ENCODE measurements at places on chromosomes 1 and 21.

DNA sequence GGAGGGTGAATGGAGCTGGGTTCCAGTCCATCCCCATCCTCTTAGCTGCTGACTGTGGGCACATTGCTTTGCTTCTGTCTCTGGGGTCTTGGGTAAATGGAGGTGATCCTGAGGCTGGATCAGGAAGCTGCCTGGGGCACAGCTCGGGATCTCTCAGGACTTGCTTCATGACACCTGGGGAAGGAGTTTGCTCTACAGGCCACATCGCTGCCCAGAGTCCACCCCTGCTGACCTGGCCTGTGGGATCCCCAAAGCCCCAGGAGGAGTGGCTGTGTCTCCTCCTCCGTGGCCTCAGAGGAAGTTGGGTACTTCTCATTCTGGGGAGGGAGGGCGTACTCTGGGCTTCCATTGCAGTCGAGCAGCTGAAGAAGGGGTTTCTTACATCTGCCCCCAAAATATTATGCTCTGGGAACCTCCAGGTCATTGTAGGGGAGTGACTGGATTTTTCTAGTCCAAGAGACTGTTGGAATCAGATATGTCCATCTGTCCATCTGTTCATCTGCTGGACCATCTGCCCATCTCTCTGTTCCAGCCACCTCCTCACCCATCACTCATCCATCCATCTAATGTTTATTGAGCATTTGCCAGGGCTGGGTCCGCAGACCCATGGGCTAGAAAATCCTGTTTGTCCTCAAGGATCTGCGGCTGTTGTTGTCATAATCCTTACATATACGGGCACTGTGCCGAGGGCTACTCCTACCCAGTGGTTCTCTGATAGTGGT, 45.9 kb downstream of the ARHGEF10L start:
- no peak for DNase-seq

DNA sequence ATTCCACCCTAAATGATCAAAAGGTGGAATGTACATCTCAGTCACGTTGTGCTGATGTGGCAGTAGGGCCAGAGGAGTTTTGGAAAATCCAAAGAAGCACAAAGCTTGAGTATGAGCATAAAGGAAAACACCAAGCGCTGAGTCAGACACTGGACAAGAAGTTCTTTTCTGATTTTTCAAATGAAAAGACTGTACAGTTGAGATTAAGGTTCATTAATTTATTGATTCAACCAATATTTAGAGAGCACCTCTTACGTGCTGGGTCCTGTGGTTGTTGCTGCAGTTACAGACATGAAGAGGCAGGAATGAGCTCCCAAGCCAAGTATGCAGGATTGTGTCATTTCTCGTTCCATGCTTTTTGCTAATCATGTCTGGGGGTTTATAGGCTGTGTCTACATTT, 28.9 kb upstream of the APP start:
- DNase-seq: no peak

DNA sequence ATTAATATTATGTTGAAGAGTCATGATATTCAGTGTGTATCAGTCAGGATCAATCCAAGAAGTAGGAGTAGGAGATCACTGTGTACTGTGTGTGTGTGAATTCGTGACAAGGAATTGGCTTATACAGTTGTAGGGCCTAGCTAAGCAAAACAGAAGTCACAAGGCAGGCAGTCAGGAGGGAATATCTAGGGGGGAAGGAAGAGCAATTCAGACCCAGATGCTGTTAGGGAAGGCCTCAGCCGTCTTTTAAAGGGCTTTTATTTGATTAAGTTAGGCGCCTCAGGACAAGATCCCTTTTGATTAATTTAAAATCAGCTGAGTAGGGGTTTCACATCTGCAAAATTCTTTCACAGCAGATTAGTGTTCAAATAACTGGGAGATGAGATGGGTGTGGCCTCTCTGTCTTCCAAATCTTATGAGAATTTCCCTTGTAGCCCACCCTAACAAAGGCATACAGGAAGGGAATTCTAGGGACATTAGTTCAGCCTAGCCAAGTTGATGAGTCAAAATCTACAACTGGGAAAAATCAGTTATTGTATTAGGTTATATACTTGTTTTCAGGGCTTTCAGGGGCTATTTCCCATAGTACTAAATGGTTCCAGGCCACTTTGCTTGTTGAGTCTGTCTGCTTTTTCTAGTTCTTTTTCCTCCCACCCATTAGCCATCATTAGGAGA, 47.4 kb downstream of the ALG6 start:
- no peak for DNase-seq

DNA sequence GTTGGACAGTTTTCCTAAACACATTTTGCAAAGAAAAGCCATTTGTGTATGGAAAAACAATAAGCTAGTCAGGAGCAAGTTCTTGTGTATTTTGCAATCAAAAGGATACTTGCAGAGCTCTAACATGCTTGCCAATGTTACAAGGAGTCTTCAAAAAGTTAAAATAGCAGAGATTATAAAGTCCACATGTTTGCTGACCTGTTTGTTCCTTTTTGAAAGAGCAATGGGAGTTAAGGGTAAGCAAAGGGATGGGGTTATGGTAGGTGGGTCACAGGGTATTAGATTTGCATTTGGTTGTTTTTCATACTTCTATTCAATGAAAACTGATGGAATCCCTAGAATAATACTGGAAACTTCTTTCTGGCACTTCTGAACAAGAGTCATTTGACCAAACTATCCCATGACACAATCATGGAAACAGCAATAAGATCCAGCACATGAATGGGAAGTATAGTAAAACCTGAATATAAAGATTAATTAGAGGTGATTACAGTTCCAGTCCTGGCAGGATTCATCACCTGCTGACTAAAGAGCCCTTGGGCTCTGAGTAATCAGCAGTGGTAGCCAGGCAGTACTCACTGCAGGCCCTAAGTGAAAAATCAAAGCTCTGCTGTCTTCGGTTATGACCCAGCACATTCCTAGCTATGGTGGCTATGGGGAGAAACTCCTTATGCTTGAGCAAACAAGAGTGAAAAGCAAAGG, 27.1 kb upstream of the ZC3H11B start:
- no peak for DNase-seq

DNA sequence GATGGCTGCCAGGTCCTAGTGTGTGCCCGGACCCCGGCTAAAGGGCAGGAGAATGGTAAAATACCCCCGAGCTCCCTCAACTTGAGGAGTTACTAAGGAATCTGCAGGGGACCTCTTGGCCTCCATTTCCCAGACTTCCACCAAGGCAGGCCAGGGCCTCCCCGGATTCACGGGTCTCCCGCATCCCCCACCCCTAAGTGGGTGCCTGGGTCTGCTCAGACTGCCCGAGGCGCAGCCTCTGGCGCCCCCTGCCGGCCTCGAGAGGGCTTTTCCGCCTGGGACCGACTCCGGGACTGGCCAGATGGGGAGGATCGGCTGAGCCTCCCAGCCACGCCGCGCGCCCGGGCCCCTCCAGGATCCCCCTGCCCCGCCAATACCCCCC, 1.7 kb downstream of the PLEKHG5 start:
- peak; percentile 48 for DNase-seq

- no peak for DNase-seq
These were observed 33.4 kb upstream of the ATP1B1 start for GRCh38 chr1:169072945-169073725.

GRCh38 chr1:176897350-176898236, 266.9 kb downstream of the ASTN1 start:
- DNase-seq: peak; percentile 65

DNA sequence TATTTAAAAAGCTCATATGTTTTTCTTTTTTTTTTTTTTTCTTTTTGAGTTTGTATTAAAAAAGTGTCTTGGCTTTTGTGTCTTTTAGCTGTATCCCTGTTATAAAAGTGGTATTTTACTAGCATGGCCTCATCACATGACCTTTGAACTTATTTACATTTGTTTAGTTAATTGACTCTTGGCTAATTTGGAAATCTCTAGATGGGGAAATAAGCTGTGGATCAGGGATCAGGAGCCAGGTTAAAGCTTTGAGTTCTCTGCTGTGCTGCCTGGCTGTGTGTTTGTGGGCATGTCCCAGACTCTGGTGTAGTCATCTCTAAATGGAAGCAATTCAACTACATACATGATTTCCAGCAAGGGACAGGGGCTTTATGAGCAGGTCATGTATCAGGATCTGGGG, 56.5 kb downstream of the HHAT start:
- DNase-seq: no peak

- DNase-seq: no peak
These were observed 5.4 kb upstream of the LAMC2 start for GRCh38 chr1:183180634-183181056.

All from right renal pelvis (tissue), 4 donors.